ENCODE measurements at places on chromosomes 6 and 20.

GRCh38 chr6:9168669-9169068, 733.3 kb upstream of the SLC35B3 start:
- no peak for DNase-seq

GRCh38 chr6:42915732-42916131, at the start of gene PTCRA:
TSS of gene PTCRA (plus strand) at chr6:42916053. CDS start at chr6:42916070, 17 bp downstream.
- no peak for DNase-seq

DNA sequence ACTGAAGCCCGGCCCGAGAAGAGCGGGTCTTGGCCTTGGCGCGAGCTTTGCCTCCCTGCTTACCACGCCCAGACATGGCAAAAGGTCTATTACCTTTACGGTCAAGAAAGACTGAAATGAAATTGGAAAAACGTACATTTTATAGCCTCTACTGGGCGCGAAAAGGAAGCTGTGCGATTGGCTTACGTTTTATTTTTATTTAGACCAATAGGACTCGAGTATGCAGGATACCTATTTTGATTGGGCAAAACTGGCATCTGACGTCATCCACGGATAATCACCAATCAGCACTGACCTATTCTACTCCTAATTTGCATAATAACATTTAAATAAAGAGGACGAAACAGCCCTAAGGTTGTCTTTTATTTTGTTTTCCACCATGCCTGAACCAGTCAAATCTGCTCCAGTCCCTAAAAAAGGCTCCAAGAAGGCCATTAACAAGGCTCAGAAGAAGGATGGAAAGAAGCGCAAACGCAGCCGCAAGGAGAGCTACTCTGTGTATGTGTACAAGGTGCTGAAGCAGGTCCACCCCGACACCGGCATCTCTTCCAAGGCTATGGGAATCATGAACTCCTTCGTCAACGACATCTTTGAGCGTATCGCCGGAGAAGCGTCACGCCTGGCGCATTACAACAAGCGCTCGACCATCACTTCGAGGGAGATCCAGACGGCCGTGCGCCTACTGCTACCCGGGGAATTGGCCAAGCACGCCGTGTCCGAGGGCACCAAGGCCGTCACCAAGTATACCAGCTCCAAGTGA, 97.4 kb downstream of the OR2B2 start:
- peak; percentile 87 for DNase-seq

GRCh38 chr6:149045404-149045803, 272.1 kb upstream of the TAB2 start:
- DNase-seq = no peak

DNA sequence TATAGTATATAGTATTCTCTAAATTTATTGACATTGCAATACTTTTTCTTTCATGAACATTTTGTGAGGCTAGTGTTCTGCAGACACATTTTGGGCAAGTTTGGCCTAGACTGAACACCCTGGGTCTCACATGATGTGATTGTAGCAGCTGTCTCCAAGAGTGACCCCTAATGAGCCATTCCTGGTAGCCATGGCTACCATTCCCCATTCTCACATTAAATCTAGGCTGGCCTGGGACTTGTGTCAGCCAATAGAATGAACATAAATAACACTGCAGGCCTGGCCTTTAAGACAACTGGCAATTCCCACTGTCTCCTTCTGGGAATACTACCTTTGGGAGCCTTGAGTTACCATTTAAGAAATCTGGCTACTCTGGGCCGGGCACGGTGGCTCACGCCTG, 38.0 kb upstream of the TASP1 start:
- no peak for DNase-seq

DNA sequence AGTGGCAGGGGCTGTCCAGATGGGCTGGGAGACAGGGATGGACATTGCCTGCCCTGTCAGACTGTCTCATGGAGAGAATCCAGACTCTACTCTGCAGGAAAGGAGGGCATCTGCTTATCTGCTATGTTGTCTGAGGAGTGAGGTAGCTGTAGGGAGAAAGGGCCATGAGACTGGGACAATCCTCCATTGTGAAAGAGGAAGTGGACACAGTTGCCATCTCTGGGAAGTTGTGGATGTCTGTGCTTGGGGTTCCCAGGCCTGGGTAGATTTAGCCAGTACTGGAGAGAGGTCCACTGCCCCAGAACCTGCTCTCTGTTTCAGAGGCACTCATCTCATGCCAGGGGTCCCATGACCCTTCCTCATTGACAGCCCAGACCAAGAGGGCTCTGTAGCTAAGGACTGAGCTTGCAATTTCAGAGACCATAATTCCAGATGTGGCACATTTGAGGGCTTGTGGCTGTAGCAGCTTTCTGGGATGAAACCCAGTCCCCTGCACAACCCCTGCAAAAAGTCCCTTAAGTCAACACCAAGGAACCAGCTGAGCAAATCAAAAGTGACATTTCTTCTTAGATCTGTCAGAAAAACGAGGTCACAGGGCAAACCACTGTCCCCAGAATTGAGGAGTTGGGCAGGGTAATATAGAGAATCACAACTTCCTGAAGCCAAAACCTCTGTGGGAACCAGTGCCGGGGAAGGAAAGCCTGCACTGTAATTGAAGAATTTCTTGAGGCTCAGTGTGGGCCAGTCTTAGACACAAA, 4.1 kb upstream of the SIRPG start:
- DNase-seq = no peak

GRCh38 chr6:31952140-31952805, 6.4 kb downstream of the CFB start:
- DNase-seq = peak; percentile 80

DNA sequence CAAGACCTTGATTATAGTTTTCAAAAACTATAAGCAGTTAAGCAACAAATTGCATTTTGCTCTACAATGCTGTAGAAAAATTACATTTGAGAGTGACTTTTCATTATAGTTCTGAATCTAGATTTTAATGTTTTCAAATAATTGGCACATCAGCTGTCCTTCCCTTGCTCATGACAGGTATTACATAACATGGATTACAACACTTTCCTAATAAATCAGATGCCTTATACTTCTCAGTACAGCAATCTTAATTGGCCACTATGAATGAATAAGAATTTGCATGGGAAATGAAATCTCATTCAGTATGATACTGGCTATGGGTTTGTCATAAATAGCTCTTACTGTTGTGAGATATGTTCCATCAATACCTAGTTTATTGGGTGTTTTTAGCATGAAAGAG, 29.9 kb downstream of the HSF2 start:
- DNase-seq = no peak

- no peak for DNase-seq
Measured at GRCh38 chr6:9062596-9062995, 627.3 kb upstream of the SLC35B3 start.

- DNase-seq = no peak
Measured at GRCh38 chr6:117616391-117617209, 14.3 kb upstream of the GOPC start.
